ENCODE measurements at places on chromosomes 11 and 22.

DNA sequence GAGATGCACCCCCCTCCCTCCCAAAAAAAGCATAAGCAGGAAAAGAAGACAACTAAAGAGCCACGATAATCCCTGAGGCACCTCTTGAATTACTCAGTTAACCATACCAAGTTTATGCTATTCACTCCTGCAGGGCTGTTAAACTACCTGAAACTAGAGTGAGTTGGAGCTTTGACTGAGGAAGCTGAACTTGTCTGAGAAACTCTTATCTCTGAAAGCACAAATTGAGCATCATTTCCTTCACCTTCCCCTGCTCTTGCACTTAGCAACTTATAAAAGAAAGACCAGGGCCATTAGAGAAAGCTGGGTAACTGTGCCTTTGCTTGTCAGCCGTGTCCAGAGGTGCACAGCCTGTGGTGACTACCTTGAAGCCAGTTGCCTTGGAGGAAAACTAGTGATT, 745.6 kb downstream of the NELL1 start:
- DNase-seq: no peak

- no peak for DNase-seq
Observed at GRCh38 chr22:50500452-50500851, 7.0 kb downstream of the LMF2 start.

- DNase-seq: no peak
Observed at GRCh38 chr11:73252577-73253191, 19.5 kb upstream of the P2RY6 start.

- no peak for DNase-seq
Observed at GRCh38 chr11:64790205-64791095, 12.1 kb upstream of the SF1 start.

DNA sequence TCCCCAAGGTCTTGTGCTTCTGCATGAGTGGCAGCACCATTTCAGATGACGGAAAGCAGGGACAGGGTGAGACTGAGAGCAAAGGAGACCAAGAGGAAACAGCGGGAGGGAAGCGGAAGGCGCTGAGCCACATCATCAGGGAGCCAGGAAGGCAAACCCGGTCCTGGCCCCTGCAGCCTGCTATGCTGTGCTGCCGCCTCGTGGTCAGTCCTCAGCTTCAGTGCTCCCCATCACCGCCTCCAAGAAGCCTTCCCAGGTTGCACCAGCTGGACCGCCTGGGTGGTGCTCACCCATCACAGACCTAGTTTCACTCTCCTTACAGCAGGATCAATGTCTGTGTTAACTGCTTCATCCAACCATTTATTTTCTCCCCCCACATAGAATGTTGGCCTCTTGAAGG, 73.0 kb upstream of the PHF21B start:
- DNase-seq: no peak

DNA sequence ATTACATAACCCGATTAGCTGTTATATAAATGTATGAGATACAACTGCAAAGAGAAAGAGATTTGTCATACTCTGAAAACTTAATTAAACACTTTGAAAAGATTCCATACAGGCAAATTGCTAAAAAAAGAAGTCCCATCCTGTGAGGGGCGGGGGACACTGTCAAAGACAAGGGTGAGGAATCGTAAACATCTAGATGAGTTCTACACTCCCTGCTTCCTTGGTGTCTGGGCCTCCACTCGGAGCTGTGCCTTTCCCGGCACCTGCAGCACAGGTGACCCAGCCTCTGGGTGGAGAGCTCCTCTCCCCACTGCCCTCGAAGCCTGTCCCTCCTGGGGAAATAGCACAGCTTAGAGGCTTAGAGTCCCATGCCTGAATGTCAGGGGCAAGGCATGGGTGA, 69.2 kb upstream of the CRYBB3 start:
- no peak for DNase-seq

DNA sequence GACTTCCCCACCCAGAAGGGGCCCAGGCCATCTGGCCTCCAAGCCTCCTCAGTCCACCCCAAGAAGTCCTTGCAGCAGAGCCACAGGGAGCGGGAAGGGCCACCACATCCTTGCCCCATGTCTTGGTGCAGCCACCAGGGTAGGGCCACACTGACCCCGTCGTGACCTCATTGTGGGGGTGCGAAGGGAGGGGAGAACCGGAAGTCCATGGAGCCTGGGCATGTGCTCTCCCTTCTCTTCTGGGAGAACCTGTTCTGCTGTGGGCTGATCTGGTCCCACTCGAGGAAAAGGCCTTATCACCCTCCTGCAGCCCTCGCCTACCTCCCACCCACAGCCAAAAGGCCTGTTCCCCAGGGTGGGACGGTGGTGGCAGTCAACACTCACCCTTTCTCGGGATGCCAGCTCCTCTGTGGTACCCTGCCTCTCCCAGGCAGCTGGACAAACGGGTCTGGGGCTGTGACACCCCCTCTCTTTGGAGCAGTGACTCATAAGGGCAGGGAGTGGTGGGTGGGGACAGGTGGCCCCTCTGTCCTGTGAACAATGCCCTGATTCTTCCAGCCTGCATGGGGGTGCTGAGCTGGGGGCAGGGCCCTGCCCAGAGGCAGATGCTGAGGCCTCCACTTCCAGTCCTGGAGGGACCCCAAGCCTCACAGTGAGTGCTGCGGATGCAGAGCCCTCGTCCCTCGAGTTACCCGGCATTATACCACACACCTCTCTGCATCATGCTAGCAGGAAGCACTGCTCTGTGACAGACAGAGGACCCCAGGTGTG, 14.6 kb upstream of the CTSD start:
- DNase-seq: peak; percentile 60

GRCh38 chr22:47586038-47586437, 823.6 kb downstream of the TBC1D22A start:
- no peak for DNase-seq

- DNase-seq: no peak
Observed at GRCh38 chr11:63951779-63952536, 13.2 kb downstream of the NAA40 start.

GRCh38 chr11:92249156-92249753, 24.6 kb downstream of the FAT3 start:
- DNase-seq: no peak

GRCh38 chr22:19150482-19151328, 613 bp upstream of the GSC2 start:
- no peak for DNase-seq

DNA sequence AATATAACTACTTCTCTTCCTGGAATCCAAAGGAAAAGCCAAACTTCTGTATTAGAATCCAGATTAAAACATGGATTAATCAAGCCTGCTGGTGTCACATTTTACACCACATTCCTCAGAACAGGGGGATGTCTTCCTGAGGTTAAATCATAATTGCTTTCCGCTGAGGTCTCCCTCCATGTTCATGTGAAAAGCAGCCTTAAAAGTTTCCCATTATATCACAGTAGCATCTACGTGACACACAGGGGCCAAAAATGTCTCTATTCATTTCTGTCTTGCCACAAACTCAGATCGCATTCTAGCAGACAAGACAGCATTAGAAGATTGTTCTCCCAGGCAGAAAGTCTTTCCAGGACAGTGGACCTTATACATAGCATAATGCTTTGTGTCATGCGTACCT, 788.7 kb downstream of the OPCML start:
- DNase-seq: no peak

DNA sequence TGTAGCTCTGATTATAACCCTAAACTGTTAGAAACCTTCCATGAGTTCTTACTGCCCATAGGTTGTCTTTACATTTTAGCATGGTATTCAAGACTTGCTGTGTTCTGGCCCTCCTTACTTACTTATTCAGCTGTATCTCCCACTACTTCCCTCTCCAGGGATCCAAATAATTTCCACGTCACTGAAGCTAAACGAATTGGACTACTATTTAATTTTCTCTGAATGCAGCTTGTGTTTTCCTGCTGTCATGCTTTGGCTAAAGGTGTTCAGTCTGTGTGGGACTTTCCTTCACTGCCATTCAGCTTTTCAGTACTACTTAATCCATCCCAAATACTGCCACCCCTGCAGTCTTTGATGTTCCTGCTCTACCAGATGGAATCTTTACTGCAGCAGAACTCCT, 88.3 kb downstream of the UVRAG start:
- no peak for DNase-seq

DNA sequence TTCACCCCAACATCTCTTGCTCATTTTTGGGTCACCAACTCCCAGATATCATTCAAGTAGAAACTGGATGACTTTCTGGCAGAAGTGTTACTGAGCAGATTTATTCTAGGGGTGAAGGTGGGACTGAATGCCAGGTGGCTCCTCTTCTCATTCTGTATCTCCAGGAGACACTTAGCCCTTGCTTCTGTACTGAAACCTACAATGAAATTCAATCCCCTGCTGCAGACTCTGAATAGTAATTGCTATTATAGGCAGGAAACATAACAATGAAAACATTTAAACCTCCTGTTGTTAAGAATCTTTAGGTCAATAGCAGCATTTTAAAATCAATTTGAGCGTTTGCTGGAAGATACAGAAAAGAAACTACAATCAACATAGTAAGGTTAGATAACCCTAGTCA, 879.4 kb upstream of the TENM4 start:
- no peak for DNase-seq

GRCh38 chr11:13269775-13270174, 7.8 kb upstream of the BMAL1 start:
- DNase-seq: no peak

DNA sequence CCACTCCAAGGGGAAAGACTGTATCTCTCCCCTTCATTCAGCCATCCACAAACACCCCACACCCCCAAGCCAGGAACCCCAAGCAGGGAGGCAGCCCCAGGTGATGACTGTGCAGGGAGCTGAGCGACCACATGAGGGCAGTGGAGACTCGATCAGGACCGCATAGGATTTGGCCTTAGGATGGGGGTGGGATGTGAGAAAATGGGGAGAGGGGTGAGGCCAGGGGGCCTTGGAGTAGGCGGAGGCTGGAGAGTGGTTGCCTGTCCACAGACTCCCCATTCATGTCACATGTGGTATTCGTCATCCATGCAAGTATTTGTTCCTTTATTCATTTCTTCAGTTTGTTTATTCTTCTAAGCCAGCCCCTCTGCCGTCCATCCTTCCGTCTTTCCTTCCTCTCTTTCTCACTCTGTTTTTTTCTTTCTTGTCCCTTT, 2.7 kb upstream of the RHOD start:
- peak; percentile 46 for DNase-seq

GRCh38 chr11:26931881-26932280, 62.0 kb upstream of the FIBIN start:
- DNase-seq: no peak

GRCh38 chr11:102188488-102188887, 78.2 kb downstream of the YAP1 start:
- no peak for DNase-seq

DNA sequence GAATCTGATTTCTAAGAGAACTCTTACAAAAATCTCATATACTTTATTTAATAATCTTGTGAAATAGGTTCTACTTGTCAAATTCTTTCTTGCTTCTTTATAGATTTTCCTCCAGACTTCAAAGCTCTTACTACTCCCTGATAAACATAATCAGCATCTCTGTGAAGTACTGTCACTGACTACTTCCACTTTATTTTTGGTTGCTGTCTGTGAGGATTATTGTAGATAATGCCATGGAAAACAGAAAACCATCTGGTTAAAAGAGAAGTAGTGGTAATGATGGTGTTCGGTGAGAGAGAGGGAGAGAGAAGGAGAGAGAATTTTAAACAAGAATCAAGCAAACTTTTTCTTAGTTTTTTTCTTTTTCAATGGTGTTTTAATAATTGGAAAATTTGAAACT, 152.3 kb downstream of the TMEM135 start:
- DNase-seq: no peak

DNA sequence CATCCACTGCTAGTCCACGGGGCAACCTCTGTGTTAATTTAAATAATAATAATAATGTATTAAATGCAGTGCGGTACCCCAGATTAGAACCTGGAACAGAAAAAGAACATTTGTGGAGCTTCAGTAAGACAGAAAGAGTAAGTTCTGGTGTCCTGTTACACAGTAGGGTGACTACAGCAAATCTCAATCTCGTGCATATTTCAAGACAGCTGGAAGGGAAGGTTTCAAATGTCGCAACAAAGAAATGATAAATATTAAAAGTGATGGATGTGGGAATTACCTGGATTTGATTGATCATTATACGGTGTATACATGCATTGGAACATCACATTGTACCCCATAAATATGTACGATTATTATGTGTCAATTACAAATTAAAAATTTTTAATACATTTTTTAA, 1.7 kb upstream of the RAC2 start:
- no peak for DNase-seq

- no peak for DNase-seq
Observed at GRCh38 chr11:47409440-47410369, 1.3 kb downstream of the SLC39A13 start.

DNA sequence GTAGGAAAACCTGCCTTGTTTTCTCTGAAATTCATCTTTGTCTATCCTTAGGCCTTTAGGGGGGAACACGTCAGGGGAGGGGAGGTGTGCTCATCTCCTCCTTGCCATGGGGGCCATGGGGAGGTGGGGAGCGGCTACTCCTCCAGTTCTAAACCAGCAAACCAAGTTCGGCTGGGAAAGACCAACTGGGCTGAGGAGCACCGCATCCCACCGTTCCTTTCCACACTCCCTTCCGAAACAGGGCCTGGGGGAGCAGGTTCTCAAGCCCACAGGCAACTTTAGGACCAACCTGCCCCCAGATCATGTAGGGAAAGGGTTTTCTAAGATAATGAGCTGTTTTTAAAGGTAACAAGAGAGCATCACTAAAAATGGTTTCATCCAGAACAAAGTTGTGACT, 77.5 kb upstream of the PITPNB start:
- DNase-seq: no peak

GRCh38 chr22:24583221-24584165, 9.4 kb downstream of the LRRC75B start:
- no peak for DNase-seq

DNA sequence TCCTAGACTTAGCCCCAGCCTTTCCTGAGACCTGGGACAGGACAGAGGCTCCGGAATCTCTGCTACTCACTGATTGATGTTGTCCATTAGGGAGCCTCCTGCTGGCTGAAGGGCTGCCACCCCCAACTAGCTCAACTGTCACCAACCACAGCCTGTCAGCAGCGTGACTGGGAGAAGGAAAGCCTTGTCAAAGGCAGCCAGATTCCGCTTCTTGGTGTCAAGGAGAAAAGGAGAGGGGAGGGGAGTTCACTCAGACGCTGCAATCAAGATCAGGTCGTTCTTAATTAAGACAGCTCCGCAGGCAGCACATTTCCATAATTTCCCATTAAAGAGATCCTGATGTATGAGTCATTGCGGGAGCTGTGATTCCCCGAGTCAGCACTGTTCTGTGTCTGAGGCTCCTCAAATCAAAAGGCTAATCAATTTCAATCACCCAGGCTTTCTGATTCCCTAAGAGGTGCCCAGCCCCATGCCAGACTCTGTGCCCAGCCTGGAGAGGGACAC, 152.8 kb upstream of the ZBED5 start:
- no peak for DNase-seq
